Testis (tissue), 5 donors: ENCODE measurements at places on chromosomes 11 and 22. TPM values are rescaled to one million over a fixed set of nuclear protein-coding genes. Genes with fewer than 3 reads are reported as not detected.

Gene SCO2
- 4.8 TPM for total RNA-seq

Gene SULT4A1
- total RNA-seq: 10.3 TPM

Gene MS4A6E
- total RNA-seq: 75.4 TPM

Gene NXPE2
- 2.0 TPM for total RNA-seq

Gene NEU3
- total RNA-seq: 25.8 TPM

Gene PLEKHA7
- total RNA-seq: 64.9 TPM

- no peak for DNase-seq
Measured at GRCh38 chr11:99352642-99353041, 331.9 kb downstream of the CNTN5 start.

DNA sequence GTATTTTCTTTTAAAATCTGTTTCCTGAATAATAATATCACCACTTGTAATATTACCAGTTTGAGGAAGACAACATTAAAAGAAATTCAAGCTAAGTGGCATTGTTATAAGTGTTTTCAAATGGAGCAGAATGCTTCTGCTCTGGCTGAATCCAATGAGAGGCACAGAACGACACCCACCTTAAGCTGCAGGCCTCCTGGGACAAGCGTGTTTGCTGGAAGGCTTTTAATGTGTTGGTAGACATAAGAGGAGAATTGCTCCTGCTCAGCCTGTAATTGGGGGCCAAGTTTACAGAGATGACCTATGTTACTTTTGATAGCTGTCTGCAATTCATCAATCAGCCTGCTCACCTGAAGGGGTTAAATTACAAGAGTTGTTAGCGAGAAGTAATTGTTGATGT lies 242.2 kb downstream of the DCDC1 start:
- no peak for DNase-seq

GRCh38 chr11:121793916-121794315 lies 322.1 kb downstream of the BLID start:
- DNase-seq: no peak

GRCh38 chr11:84261707-84262106 lies 975.5 kb upstream of the CCDC90B start:
- DNase-seq: peak; percentile 63

DNA sequence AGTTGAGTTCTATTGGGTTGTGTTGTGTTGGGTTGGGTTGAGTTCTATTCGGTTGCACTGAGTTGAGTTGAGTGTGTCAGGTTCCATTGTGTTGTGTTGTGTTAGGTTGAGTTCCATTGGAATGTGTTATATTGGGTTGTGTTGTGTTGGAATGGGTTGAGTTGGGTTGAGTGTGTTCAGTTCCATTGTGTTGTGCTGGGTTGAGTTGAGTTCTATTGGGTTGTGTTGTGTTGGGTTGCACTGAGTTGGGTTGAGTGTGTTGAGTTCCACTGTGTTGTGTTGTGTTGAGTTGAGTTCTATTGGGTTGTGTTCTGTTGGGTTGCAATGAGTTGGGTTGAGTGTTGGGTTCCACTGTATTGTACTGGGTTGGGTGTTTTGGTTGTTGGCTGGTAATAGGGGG lies 35.5 kb downstream of the ALX4 start:
- no peak for DNase-seq

DNA sequence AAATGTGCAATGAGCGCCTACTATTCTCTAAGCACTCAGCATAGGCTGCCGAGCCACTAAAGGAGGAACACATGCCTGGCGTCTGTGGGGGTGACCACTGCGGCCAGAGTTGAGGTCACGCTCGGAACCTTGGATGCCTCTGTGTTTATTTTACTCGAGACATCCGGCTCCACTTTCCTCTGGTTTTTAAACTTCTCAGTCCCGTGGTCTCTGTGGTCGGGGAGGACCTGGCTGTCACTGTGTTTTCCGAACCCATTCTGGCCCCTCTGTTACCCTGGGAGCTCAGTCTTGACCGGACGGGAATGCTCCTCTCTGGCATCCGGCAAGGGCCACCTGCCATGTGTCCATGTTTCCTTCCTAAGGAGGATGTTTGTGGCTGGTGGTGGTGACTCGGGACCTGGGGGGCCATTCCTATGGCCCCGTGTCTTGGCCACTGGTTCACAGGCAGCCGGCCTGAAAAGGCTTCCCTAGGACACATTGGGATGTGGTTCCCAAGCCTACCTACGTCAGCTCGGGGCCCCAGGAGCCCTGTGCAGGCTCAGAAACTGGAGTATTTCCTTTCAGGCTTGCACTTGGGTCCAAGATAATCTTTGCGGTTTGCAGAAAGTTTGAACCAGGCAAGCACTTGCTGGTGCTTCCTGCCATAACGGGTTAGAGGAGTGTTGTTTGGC lies 46.7 kb upstream of the PARVG start:
- DNase-seq: peak; percentile 36

DNA sequence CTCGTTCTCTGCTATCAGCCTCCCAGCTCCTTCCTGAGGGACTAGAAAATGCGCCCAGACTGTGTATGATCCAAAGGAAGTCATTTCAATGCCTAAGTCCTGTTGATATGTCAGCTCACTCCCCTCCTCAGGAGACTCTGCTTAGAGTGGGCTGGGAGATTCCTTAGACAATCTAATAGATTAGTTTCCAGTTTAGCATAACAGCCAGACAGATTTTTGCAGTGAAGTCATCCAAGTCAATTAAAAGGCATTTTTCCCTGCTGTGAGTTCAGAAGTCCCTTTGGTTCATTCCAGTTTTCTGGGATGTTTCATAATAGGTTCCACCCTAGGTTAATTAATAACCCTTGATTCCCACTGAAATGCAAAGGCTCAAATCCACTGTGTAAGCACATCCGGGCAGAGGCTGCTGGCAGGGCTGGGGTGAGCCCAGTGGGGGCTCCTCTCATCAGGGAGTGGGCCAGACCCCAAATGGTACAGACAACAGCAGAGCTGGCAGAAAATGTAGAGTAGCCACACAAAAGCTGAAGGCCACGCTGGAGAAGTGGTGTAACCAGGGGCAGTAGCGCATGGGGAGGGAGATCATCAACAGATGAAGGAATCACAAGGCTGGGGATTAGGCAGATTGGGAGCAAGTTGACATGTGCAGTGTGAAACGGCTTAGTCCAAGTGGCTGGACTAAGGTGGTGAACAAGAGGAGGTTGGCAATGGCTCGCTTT lies 90.6 kb downstream of the SYN3 start:
- DNase-seq: no peak

DNA sequence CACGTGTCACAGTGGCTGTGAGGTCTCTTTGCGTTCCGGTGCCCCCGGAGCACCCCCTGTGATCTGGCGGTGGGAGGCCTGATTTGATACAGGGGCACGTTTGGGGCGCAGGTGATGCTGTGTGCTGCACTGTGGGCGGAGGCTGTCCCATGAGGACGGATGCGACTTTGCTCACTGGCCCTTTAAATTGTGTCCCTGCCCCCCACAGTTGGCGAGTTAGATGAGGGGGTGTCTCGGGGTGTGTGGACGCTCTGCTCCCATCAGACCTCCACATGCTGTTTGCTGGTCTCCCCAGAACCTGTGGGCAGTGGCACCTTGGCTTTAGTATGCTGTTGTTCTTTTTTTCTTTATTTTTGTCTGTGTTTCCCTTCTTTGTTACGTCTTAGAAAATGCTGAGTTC lies 5.2 kb downstream of the ZBED4 start:
- DNase-seq: no peak

- no peak for DNase-seq
Measured at GRCh38 chr11:75400146-75400865, 988 bp downstream of the RPS3 start.

DNA sequence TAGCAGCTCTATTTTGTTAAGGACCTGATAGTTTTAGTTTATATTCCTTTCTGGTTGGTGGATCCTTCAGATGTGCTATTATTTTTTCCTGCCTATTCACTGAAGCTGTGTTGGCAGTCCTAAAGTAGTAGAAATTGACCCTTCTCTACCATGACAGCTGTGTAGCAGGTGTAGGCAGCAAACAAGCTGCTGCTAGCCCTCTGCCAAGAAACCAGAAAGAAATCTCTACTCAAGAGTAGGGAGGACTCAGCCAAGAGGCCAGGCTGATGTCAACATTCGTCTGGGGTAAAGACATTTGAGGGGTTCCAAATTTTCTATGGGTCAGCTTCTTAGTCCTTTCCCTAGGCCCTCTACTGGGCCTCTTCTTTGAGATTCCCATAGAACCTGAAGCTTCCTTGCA lies 51.2 kb downstream of the CSTF3 start:
- DNase-seq: no peak

DNA sequence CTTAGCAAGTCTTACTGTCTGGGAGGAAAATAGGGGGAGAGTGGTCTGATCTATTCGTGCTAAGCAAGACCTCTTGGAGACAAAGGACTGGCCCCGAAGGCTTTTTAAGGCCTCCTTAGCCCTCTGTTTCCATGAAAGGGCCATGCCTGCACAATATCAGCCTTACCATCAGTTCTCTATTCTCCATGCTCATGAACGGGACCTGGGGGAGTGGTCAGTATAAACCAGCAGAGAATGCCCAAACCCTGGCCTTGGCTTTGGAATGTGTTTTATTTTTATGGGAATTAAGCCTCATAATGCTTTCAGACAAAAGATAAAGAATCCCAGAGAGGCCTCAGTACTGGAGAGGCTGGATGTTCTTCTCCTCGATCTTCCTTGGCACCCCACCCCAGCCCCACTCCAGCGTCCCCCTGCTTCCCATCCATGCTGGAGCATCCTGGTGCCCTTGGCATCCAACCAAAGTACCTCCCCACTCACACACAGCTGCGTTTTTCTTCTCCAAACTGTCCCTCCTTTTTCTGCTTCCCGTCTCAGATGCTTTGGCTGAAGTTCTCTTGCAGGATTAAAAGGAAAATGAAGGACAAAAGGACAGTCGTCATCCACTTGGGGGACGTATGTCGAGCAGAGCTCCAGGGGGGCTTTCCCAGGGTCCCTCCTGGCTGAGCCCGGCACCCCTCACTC lies 18.6 kb downstream of the FXYD6 start:
- peak; percentile 78 for DNase-seq

- no peak for DNase-seq
Measured at GRCh38 chr11:69012092-69013008, 696 bp downstream of the MRGPRF start.

GRCh38 chr11:11577932-11578911 lies 43.6 kb downstream of the GALNT18 start:
- DNase-seq: no peak

DNA sequence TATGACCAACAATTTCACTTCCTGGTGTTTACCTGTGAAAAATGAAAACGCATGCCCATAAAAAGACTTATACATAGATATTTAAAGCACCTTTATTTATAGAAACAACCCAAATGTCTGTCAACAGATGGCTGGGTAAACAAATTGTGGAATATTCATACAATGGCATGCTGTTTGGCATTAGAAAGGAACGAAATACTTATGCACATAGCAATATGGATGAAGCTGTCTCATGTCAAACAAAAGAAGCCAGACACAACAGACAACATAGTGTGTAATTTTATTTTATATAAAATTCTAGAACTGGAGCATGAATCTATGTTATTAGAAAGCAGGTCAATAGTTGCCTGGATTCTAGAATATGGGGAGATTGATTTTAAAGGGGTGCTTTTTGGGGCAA lies 38.0 kb downstream of the GRK3 start:
- no peak for DNase-seq

DNA sequence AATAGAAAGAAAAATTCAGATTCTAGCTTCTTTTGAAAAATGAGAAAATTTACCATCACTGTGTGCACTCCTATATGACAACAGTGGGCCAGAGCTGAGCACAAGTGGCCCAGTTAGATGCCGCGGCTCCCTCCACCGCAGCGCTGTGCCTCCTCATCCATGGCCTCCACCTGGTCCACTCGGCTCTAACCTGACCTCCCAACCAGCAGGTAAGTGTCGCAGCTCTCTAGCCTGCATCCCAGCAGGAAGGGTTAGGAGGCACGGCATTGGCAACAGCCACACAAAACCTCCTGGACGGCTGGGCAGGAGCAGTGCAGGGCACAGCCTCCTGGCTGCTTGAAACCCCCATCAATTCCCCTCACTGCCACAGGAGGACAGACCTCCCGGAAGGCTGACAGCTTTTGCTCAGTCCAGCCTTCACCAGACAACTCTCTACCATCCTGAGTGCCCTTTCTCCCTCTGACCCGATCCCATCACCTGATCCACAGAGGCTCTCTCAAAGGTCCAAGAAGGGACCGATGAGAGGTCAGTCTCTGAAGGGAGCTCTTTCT lies 76.1 kb downstream of the RPL27A start:
- no peak for DNase-seq

DNA sequence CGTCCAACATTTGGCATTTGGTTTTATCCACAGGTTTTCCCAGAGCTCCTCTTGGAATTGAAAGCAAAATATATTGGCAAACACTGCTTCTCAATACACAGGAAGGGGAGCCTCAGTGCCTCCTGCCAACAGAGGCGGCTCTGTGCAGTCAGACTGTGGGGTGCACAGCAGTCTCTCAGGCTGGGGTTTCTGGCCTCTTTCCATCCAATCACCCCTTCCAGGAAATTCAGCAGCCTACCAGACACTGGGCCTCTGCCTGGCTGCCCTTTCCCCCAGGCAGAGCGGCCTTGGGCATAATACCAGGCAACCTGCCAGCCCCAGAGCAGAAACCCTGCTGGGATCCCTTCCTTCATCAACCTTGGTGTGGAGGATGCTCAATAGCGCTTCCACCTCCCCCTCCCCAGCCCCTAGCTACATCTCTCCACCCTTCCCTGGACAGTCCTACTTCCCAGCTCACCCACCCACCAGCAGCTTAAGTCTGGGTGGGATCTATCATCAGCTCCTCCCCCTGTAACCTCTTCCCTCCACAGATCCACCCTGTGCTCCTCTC lies 17.8 kb upstream of the RAPSN start:
- peak; percentile 54 for DNase-seq

DNA sequence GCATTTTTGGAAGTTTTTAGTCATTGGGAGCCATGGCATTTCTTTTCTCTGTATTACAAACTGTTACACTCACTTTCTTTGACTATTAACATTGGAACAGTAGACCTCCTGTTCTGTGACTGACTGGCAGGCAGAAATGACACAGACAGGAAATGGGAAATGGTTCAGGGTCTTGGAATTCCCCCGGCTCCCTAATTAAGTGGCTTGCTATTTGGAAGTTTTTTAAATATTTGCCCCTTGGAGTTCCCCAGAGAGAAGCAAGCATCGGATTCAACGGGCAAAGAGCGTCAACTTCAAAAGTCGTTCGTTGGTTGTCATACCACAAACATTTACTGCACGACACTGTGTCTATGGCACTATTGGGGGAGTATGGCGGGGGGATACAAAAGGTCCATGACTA lies 1.1 kb upstream of the BIRC2 start:
- DNase-seq: no peak

DNA sequence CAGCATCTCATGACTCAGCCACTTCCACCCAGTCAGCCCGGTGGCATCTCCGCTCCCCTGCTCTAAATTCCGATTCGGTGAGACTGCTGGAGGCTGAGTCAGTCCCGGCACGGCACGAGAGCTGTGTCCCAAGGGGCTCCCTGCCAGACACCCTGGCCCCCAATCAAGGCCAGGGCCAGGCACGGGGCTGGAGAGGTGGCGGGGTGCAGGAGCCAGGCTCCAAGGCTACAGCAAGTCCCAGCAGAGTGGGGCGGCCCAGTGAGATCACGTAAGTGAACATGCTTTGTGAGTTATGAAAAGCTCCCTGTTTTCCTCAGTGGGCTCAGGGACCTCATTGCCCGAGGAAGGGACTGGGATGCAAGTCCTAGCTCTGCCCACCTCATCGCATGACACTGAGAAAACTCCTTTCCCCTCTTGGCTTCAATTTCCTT lies 3.0 kb downstream of the C11orf68 start:
- peak; percentile 60 for DNase-seq

GRCh38 chr22:37195921-37196320 lies 7.9 kb upstream of the C1QTNF6 start:
- no peak for DNase-seq
